ENCODE measurements at places on chromosomes 12 and 14. TPM values are rescaled to one million over a fixed set of nuclear protein-coding genes. Genes with fewer than 3 reads are reported as not detected.

NINJ2 gene
- 17.3 TPM for total RNA-seq

PROX2 gene
- total RNA-seq: 0.06 TPM

DHRS2 gene
- total RNA-seq: 3.3 TPM

CLEC6A gene
- total RNA-seq: not detected

HOXC4 gene
- total RNA-seq: 3.1 TPM

RIPK3 gene
- total RNA-seq: 3.2 TPM

ST8SIA1 gene
- 12.0 TPM for total RNA-seq

GRCh38 chr14:37422319-37422718 lies 172.7 kb downstream of the FOXA1 start:
- H3K27ac ChIP-seq: no peak overlapping the region
- no peaks in the 10 kb centered on the region for H3K4me1 ChIP-seq
- no peak overlapping the region for H3K4me3 ChIP-seq
- no peaks in the 10 kb centered on the region for H3K36me3 ChIP-seq

DNA sequence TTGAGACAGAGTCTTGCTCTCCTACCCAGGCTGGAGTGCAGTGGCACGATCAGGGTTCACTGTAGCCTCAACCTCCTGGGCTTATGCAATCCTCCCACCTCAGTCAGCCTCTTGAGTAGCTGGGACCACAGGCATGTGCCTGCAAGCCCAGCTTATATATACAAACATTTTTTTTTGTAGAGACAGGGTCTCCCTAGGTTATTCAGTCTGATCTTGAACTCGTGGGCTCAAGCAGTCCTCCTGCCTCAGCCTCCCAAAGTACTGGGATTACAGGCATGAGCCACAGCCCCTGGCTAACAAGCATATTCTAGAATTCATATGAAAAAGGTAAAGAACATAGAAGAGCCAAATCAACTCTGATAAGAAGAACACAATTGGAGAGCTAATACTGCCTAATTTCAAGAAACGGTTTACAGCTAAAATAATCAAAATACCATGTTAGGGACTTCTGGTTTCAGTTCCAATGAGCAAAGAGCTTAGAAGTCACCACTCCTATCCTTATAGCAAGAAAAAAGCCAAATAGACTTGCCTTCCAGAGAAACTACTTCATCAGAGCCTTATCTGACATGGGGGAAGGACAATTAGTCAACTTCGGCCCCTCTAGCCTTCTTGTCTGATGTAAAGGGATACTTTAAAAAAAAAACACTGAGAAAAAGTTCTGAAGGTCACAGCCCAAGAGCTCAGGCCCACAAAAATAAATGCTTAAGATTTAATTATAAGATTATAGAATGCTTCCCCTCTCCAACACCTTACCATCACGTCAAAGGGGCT lies 37.6 kb downstream of the TMEM116 start:
- no peak for DNase-seq
- no peak overlapping the region for H3K27ac ChIP-seq
- no peaks in the 10 kb centered on the region for H3K4me1 ChIP-seq
- H3K4me3 ChIP-seq: no peak overlapping the region
- H3K27me3 ChIP-seq: no peaks in the 10 kb centered on the region
- no peaks in the 10 kb centered on the region for H3K36me3 ChIP-seq

GRCh38 chr14:24197056-24197450 lies 1.8 kb upstream of the TM9SF1 start:
- no peak overlapping the region for H3K4me3 ChIP-seq
- peaks cover 12% of the 10 kb centered on the region for H3K4me1 ChIP-seq
- no peaks in the 10 kb centered on the region for H3K36me3 ChIP-seq

- H3K27ac ChIP-seq: no peak overlapping the region
- no peaks in the 10 kb centered on the region for H3K27me3 ChIP-seq
- DNase-seq: peak; percentile 72
These were observed 428.1 kb downstream of the NRXN3 start for GRCh38 chr14:78598046-78598920.

GRCh38 chr12:28104316-28104715 lies 85.9 kb upstream of the CCDC91 start:
- H3K4me1 ChIP-seq: no peaks in the 10 kb centered on the region
- H3K27ac ChIP-seq: no peak overlapping the region
- H3K27me3 ChIP-seq: no peaks in the 10 kb centered on the region
- DNase-seq: no peak

DNA sequence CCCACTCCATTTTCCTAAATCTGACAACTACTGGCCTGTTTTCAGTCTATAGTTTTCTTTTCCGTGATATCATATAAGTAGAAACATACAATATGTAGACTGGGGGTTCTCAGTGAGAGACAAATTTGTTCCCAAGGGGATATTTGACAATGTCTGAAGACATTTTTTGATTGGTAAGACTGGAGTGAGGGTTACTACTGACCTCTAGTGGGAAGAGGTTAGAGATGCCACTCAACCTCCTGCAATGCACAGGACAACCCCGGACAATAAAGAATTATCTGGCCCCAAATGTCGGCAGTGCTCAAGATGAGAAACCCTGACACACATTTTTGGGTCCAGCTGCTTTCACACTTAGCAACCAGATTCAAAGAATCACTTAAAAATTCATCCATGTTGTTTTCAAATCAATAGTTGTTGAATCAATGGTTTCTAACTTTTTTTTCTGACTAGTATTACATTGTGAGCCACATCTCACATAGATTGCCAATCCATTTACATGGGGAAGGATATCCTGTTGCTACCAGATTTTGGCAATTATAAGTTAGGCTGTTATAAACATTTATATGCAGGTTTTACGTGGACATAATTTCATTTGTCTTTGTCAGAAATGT lies 307.1 kb downstream of the RPL10L start:
- H3K4me1 ChIP-seq: no peaks in the 10 kb centered on the region
- no peak overlapping the region for H3K4me3 ChIP-seq
- no peak overlapping the region for H3K27ac ChIP-seq
- no peaks in the 10 kb centered on the region for H3K36me3 ChIP-seq
- DNase-seq: peak; percentile 23

DNA sequence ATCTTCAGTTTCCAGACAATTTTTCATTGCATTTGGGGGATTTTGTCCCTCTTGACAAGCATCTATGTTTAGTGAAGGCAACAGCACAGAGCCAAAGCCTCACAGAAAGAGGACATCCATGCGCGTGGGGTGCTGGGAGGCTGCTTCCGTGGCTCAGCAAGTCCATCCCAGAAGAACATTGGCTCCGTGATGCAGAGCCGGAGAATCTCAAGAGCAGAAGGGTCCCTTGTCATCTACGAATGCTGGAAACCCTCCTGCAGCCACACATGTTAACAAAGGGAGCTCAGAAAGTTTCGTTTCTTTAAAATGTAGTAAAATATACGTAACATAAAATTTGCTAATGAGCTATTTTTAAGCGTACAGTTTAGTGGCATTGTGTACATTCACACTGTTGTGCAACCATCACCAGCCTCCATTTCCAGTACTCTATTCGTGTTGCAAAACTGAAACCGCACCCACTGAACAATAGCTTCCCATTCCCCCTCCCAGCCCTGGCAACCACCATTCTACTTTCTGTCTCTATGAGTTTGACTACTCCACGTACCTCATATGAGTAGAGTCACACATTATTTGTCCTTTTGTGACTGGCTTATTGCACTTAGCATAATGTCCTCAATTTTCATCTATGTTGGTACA lies 185.9 kb downstream of the TTC7B start:
- no peaks in the 10 kb centered on the region for H3K27me3 ChIP-seq
- no peak for DNase-seq
- peaks cover 33% of the 10 kb centered on the region for H3K4me1 ChIP-seq
- peak overlapping the region; percentile 64 for H3K27ac ChIP-seq
- H3K36me3 ChIP-seq: no peaks in the 10 kb centered on the region

DNA sequence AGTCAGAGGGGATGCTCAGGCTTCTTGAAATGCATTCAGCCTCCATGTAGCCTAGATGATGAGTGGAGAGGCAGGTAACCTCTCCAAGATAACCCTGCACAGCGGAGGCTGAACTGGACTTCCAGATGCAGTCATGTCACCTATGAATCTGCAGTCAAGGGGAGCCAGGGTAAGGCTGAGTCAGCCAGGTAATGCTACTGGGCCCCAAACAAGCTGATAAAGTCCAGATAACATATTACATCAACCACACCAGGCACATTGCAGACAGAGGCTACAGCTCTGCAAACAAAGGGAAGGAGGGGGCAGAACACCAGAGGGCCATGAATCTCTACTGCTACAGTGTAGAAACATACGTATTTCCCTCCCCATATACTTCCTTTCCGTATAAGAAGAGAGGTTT lies 14.0 kb downstream of the RNASE9 start:
- no peak for DNase-seq
- no peaks in the 10 kb centered on the region for H3K4me1 ChIP-seq
- no peak overlapping the region for H3K27ac ChIP-seq
- H3K36me3 ChIP-seq: no peaks in the 10 kb centered on the region
- no peak overlapping the region for H3K4me3 ChIP-seq

DNA sequence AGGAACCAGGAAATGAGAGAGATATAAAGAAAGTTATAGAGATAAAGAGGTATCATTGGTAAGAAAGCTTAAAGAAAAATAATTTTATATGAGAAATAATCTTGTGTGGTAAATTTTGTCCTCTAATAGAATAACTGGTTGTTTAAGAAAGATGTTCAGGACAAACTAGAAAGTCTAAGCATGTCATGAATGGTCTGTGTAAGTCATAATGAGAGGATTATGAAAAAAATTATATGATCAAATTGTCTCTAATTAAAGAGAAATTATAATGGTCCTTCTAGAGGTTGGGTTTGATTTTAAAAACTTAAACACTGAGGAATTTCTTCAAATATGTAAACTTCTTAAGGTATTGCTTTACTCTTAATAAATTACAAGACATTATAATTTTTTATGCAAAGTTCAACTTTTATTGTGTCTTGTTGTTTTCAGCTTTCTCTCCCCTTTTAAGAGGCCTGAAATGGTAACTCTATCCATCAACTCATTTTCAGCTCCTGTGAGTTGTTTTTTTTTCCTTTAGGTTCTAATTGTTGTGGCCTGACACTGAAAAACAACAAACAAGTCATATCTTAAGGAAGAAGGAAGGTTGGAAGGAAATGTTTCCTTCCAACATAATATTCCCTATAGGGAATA lies 88.2 kb upstream of the CNOT2 start:
- DNase-seq: no peak
- H3K27ac ChIP-seq: no peak overlapping the region
- H3K4me3 ChIP-seq: no peak overlapping the region

DNA sequence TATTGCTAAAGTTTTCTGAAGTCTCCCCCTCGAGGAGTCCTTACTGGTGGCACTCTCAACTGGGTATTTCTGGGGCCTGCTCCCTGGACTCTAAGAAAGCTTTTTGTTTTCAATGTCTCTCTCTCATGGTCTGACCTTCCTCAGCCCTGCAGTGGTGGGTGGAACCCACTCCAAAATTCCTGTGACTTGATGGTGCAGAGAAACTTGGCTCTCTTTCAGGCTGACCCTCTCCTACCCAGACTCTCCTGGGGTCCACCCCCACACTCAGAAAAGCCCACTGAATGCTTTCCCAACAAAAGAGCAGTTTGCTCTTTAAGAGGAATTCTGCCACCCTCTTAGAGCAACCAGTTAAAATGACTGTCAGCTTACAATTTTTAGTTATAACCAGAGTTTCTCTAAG lies 967 bp upstream of the PTCSC3 start:
- no peaks in the 10 kb centered on the region for H3K27me3 ChIP-seq
- no peak overlapping the region for H3K4me3 ChIP-seq
- no peaks in the 10 kb centered on the region for H3K4me1 ChIP-seq
- H3K36me3 ChIP-seq: no peaks in the 10 kb centered on the region

- H3K4me1 ChIP-seq: no peaks in the 10 kb centered on the region
- no peak overlapping the region for H3K27ac ChIP-seq
- no peak for DNase-seq
- no peak overlapping the region for H3K4me3 ChIP-seq
- H3K27me3 ChIP-seq: no peaks in the 10 kb centered on the region
These were observed 85.0 kb upstream of the GTF2A1 start for GRCh38 chr14:81305743-81306142.

- DNase-seq: no peak
- no peak overlapping the region for H3K4me3 ChIP-seq
- H3K4me1 ChIP-seq: peaks cover 23% of the 10 kb centered on the region
- no peaks in the 10 kb centered on the region for H3K36me3 ChIP-seq
- H3K27me3 ChIP-seq: no peaks in the 10 kb centered on the region
These were observed 5.6 kb downstream of the MLEC start for GRCh38 chr12:120692524-120693033.

DNA sequence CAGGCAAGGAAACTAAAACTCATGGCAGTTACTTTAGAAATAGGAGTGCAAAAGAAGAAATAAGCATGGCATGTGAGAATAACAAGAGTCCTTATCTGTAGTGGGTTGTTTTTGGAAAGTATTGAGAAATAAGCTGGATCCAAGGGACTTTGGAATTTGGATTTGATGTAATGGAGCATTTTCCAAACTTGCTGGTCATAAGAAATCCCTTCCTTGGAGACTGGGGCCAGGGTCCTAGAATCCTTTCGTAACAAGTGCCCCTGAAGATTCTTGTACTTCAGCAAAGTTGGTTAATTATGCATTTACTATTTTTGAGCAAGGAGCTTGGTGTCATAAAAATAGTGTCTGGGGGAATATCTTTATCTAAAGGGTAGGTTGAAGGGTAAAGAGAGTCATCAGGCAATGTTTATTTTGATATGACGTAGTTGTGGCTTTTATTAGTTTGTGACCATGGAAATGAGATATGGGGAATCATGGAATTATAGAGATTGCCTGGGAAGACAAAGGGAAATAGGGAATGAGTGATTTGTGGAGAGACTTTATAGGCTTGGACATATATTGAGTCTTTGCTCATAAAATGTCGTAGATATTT lies 53.9 kb downstream of the WNK1 start:
- H3K27me3 ChIP-seq: no peaks in the 10 kb centered on the region
- peaks cover 18% of the 10 kb centered on the region for H3K4me1 ChIP-seq
- DNase-seq: no peak

GRCh38 chr14:105702275-105702817 lies 176.0 kb downstream of the TMEM121 start:
- DNase-seq: no peak
- no peak overlapping the region for H3K4me3 ChIP-seq
- H3K4me1 ChIP-seq: no peaks in the 10 kb centered on the region
- H3K27me3 ChIP-seq: no peaks in the 10 kb centered on the region
- H3K36me3 ChIP-seq: no peaks in the 10 kb centered on the region

GRCh38 chr14:99233222-99234035 lies 38.6 kb downstream of the BCL11B start:
- no peaks in the 10 kb centered on the region for H3K27me3 ChIP-seq
- no peaks in the 10 kb centered on the region for H3K36me3 ChIP-seq
- H3K4me1 ChIP-seq: no peaks in the 10 kb centered on the region
- DNase-seq: no peak
- no peak overlapping the region for H3K27ac ChIP-seq

DNA sequence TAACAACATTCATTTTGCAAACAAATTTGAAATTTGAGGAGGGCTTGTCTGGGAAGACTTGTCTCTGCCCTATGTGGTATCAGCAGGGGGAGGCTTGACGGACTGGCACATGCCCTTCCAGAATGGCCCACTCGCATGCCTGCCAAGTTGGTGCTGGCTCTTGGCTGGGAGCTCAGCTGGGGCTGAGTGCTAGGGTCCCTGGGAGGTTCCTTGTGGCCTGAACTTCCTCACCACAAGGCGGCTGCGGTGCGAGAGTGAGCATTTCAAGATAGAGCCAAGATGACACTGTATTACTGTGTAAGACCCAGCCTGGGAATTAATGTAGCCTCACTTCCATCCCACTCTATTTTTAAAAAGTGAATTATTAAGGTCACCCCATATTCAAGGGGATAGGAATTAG lies 271.6 kb upstream of the PLEKHG7 start:
- no peaks in the 10 kb centered on the region for H3K36me3 ChIP-seq
- no peak overlapping the region for H3K27ac ChIP-seq
- no peak overlapping the region for H3K4me3 ChIP-seq
- DNase-seq: no peak
- H3K27me3 ChIP-seq: no peaks in the 10 kb centered on the region

- peak; percentile 70 for DNase-seq
- no peak overlapping the region for H3K27ac ChIP-seq
- no peaks in the 10 kb centered on the region for H3K36me3 ChIP-seq
- no peak overlapping the region for H3K4me3 ChIP-seq
- H3K4me1 ChIP-seq: no peaks in the 10 kb centered on the region
These were observed 165.8 kb downstream of the EMP1 start for GRCh38 chr12:13362260-13362841.

All from testis (tissue), 5 donors.